ENCODE measurements at places on chromosomes 1 and 21. TPM values are rescaled to one million over a fixed set of nuclear protein-coding genes. Genes with fewer than 3 reads are reported as not detected.

- DNase-seq, result no peak
These were observed 263.6 kb downstream of the RWDD3 start for GRCh38 chr1:95497566-95497965.

GRCh38 chr1:94961988-94962387, 35.1 kb upstream of the CNN3 start:
- no peak for DNase-seq

- DNase-seq, result no peak
These were observed 235.4 kb downstream of the TPR start for GRCh38 chr1:186139701-186140100.

DNA sequence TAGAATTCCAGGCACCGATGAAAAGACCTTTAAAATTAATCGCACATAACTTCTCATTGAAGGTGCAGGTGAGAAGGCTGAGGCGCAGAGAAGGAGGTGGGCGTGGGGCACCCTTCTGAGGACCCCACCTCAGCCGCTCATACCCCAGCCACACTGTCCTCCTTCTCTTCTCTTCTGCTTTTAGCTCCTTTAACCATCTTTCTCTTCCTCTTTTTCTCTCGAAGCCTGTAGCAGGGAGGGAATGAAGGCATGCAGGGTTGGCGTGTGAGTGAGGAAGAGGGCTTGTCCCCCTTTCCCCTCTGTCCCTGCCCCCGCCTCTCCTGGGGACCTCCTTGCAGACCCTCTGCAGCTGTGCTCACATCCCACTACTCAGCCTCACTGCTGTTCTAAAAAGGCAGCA, 57.8 kb upstream of the CACNA1E start:
- no peak for DNase-seq

GRCh38 chr1:167800251-167800650, 78.5 kb downstream of the MPZL1 start:
- DNase-seq, result no peak

The RCSD1 gene
- total RNA-seq, result 38.7 TPM
